ENCODE measurements at places on chromosomes 6 and 20. TPM values are rescaled to one million over a fixed set of nuclear protein-coding genes. Genes with fewer than 3 reads are reported as not detected.

The RIOK1 gene
- 34.2 TPM for total RNA-seq

The CYP39A1 gene
- 7.2 TPM for total RNA-seq

The RIPPLY2 gene
- not detected for total RNA-seq

The IPCEF1 gene
- not detected for total RNA-seq

The IL17A gene
- total RNA-seq, result not detected

The GTSF1L gene
- not detected for total RNA-seq

The ATP6V1G2 gene
- total RNA-seq, result 2.4 TPM

The ISM1 gene
- total RNA-seq, result 1.3 TPM

The EPB41L2 gene
- total RNA-seq, result 33.3 TPM

All from MCF 10A (cell line).